Breast epithelium (tissue), 4 donors: ENCODE measurements at places on chromosomes 11 and 22. TPM values are rescaled to one million over a fixed set of nuclear protein-coding genes. Genes with fewer than 3 reads are reported as not detected.

PDHX gene
- total RNA-seq, result 41.6 TPM

VSIG10L2 gene
- total RNA-seq, result not detected

CCDC188 gene
- not detected for total RNA-seq

MGAT3 gene
- total RNA-seq, result 1.9 TPM

PKP3 gene
- total RNA-seq, result 0.32 TPM

C11orf16 gene
- total RNA-seq, result not detected

OR52I1 gene
- not detected for total RNA-seq
